EH (cell line): ENCODE measurements at places on chromosomes 3 and 15.
A peak's percentile ranks its signal among the peaks of the same experiment; 100 is the strongest.

- DNase-seq, result no peak
These were observed 345.7 kb upstream of the UMPS start for GRCh38 chr3:124384527-124384926.

DNA sequence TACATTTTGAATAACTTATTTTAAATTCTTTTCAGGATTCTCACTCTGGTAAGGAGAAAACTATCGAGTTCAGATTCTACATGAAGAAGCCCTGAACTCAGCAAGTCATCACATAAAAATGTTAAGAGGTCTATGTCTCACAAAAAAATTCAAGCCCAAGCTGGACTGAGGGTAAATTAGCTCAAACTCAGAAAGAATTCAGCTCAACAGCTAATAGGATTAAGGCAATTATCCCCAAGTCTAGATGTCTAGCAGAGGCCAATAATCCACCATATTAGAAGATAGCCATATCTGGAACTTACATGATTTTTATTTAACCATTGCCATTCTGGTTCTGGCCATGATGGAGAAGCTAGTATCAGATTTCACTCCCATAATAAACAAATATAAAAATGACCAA lies 909.7 kb downstream of the PLOD2 start:
- DNase-seq, result no peak

GRCh38 chr15:62656071-62656470 lies 386.5 kb upstream of the TPM1 start:
- DNase-seq, result no peak

DNA sequence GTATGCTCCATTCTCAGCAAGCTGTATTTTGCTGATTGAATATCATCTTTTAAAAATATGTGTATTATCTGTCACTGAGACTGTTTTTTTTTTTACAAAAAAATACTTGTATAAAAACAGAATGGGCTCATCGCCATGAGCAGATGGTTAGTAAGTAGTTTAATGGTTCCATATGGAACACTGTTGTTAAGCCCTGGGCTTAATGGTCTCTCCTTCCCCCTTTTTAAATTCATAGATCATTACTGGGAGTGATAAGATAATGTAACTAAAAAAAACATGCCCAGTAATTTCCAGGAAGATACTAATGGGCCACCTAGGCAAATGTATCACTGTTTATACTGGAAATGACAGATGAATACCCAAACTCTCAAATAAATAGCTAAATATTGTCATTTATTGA lies 95.3 kb upstream of the TPRG1 start:
- DNase-seq, result no peak

- DNase-seq, result no peak
These were observed 6.5 kb downstream of the NT5DC2 start for GRCh38 chr3:52527039-52527731.

- no peak for DNase-seq
These were observed 235.3 kb downstream of the C3orf38 start for GRCh38 chr3:88385090-88385489.

DNA sequence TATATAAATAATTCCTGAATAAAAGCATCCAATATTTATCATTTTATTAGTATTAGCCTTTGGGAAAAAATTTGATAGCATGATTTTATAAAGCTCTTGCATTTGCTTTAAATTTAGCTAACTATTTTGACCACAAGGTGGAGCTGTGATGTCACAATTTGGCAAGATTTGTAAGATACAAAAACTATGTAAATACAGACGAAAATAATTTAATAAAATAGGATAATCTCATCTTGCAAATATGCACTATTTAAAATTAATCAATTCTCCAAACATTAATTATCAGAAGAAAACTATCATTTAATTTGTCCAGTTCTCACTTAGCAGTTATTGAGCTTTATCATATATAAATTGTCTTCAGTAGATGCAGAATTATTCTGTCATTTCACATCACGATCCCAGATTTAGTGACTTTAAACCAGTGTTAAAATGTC lies 95.4 kb downstream of the PLOD2 start:
- DNase-seq, result peak; percentile 67

GRCh38 chr3:149120051-149120972 lies 9.1 kb upstream of the HPS3 start:
- DNase-seq, result peak; percentile 71

DNA sequence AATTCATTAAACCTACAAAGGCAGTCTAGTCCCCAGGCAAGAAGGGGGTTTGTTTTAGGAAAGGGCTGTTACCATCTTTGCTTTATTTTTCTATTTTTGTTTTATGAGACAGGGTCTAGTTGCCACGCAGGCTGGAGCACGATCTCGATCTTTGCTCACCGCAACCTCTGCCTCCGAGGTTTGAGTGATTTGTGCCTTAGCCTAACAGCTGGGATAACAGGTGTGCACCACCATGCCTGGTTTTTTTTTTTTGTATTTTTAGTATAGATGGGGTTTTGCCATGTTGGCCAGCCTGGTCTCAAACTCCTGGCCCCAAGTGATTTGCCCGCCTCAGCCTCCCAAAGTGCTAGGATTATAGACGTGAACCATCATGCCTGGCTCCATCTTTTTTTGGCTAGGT lies 4.9 kb downstream of the HIGD1A start:
- no peak for DNase-seq

- DNase-seq, result no peak
These were observed 9.6 kb upstream of the CLDN16 start for GRCh38 chr3:190378240-190378891.

DNA sequence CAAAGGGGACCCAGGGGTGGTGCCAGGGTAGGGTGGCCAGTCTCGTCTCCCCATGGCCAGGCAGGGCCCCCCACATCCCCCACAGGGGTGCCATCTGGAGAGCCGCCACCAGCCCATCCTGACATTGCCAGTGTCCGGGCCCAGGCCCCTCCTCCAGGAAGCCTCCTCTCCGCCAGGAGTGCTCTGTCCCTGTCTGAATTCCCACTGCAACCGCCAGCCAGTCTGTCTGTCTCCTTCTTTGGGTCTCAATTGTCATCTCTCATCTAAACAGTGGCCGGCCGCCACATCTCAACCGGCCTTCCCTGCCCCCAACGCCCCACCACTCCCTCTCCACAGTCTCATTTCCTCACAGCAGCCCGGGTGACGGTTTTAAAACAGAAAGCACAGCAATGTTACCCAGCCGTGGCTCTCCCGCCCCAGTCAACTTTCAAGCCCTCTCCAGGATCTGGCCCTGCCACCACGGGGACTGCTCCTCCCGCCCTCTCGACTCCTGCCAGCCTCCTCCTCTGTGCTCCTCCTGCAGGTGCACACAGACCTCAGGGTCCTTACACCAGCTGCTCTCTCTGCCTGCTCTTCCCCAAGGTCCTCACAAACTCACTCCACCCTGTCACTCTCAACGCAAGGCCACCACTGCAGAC lies 57.0 kb downstream of the IQSEC1 start:
- DNase-seq, result no peak

- no peak for DNase-seq
These were observed 301.3 kb downstream of the IL20RB start for GRCh38 chr3:137259089-137259488.

DNA sequence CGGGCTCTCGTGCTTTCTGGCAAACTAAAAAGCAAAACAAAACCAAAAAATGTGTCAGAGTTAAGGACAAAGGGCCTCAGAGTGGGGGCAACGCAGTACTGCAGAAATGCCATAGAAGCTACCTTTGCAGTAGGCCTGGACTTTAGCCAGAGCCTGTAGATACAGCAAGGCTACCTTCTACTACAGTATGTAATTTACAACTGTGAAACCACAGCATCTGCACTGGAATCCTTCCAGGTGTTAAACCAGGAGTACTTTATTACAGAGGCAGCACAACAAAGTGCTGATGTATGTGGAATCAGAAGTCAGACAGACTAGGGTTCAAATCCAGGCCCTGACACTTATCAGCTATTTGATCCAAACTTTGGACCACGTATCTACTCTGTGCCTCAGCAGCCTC lies 34.9 kb downstream of the RUBCN start:
- no peak for DNase-seq

DNA sequence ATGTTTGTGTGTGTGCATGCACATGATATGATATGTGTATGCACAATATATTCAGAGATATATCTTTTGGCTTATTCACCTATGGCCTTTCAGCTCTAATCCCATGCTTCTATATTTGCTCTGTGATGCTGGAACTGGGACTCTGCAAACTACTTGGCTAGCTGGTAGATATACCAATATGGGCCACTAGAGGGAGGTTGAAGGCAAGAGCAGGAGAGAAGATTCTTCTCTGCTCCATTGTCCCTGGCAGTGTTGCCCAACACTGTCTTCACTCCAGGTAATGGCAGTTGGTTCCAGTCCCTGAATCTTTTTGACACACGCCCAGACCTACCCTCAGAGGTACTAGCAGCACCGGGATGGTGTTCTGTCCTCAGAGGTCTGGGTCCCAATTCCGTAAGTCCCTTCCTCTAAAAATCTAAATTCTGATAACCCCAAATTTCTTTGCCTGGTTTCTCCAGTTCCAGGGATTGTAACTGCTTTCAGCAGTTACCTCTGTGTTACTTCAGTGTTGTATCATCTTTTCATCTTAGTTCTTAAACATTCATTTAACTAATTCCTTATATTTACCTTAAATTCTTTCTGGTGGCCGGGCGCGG lies 44.7 kb downstream of the GTPBP8 start:
- peak; percentile 63 for DNase-seq

- DNase-seq, result no peak
These were observed 261.5 kb upstream of the COL8A1 start for GRCh38 chr3:99376926-99377325.

- DNase-seq, result no peak
These were observed 80.2 kb downstream of the DNASE1L3 start for GRCh38 chr3:58130591-58130990.

DNA sequence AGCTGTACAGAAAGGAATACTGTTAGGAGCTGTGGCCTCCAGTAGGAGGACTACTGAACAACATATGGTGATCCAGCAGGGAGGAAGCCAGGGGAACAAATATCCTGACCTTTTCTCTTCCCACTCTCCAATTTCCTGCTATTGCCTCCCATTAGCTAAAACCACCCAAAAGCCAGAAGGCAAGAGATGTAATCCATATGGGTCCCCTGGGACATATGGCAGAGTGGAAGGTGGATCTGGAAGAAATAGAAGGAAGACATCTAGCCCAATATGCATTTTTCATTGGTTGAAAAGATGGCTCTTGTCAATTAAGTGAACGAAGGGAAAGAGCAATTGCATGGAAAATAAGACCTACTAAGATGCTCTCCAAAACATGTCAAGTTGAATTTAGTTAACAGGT lies 167.2 kb downstream of the CNTN3 start:
- DNase-seq, result no peak

DNA sequence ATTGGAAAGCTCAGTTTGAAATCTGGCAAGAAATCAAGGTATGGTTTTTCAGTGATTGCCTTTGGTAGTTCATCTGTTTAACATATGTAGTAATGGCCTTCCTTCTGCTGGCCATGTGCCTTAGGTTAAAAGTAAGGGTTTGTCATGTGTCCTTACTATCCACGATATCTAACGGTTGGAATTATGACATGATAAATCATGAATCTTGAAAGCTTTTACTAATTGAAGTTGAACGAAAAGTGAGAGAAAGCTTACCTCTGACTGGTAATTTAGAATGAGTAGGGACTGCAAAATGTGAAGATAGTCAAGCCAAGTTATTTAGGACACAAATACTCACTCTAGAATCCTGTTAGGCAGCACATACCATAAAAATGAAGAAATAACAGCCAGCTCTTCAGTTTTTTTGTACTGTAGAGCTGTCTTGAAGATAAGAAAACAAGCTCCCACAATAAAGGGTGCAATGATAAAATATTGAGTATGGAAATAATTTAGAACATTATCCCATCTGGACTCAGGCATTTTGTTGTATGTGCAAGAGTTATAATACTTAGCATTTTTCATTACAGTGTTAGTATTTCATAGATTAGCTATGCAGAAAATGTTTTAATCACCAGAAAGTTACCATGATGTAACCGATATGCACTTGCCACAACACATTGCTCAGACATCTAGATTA lies 303.4 kb downstream of the ZNF385D start:
- peak; percentile 86 for DNase-seq

GRCh38 chr15:43531018-43531670 lies 13.7 kb downstream of the MAP1A start:
- DNase-seq, result no peak

- DNase-seq, result no peak
These were observed 8.0 kb downstream of the DNAJA4 start for GRCh38 chr15:78272316-78272715.

DNA sequence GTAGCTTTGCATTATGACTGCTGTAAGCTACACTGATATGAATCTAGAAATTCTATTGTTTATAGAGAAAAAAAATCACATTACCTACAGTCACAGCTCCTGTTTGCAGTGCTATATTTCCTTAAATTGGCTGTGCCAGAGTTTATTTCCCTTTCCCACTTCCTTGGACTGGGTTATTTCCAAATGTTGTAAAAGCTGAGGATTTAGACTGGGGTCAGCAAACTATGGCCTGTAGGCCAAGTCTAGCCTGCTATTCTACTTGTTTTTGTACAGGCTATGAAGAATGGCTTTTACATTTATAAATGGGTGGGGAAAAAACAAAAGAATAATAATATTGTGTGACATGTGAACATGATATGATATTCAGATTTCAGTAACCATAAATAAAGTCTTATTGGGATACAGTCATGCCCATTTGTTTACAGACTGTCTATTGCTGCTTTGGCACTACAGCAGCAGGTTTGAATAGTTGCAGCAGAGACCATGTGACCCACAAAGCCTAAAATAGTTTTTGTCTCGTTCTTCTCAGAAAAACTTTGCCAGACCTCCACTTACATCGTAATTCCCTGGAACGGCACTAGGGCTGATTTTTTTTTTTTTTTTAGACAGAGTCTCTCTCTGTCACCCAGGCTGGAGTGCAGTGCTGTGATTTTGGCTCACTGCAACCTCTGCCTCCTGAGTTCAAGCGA lies 7.8 kb downstream of the GLDN start:
- DNase-seq, result peak; percentile 6

DNA sequence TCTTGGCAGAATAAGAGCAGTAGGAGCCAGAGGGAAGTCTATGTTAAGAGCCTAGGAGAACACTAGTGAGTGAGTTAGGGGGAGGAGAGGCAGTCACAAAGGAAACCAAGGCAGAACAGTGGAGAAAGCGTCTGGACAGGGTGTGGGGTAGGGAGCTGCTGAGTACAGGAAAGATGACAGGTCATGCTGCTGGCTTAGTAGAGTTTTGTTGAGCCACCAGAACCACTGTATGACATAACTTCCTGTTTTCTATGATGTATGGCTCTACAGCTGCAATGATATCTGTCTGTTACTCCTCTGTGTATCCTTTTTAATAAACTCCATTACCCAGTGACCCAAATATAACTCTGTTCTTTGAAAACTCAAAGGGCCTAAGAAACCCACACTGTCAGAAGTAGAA lies 10.6 kb upstream of the STT3B start:
- no peak for DNase-seq

DNA sequence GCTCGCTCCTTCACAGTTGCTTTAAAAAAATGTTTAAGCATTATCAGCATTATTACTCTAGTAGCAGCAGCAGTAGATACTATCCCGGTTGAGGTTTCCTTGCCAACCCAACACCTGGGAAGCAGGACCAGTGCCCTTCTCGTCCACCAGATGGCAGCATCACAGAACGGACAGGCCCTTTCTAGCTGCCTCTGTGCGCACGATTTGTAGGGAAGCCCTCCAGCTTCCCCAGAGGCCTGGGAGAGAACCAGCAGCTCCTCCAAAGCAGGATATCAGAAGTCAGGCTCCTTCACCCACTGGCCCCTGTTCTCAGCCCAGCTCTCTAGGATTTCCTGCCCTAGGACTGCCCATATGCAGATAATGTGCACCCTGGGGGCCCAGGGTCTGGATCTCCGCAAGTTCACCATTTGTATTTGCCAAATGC lies 16.8 kb upstream of the ESYT3 start:
- peak; percentile 83 for DNase-seq

- DNase-seq, result no peak
These were observed 64.2 kb upstream of the IL12A start for GRCh38 chr3:159924411-159924810.

GRCh38 chr15:101537483-101538080 lies 48.1 kb upstream of the PCSK6 start:
- peak; percentile 24 for DNase-seq
